ENCODE measurements at places on chromosomes 1 and 21. TPM values are rescaled to one million over a fixed set of nuclear protein-coding genes. Genes with fewer than 3 reads are reported as not detected.

GRCh38 chr21:42413500-42413899 lies 9.8 kb downstream of the UBASH3A start:
- no peak overlapping the region for H3K27ac ChIP-seq
- no peaks in the 10 kb centered on the region for H3K36me3 ChIP-seq
- H3K27me3 ChIP-seq: no peaks in the 10 kb centered on the region
- no peak overlapping the region for H3K4me3 ChIP-seq

- H3K4me3 ChIP-seq: no peak overlapping the region
- DNase-seq: no peak
- H3K36me3 ChIP-seq: no peaks in the 10 kb centered on the region
- no peaks in the 10 kb centered on the region for H3K27me3 ChIP-seq
- H3K27ac ChIP-seq: no peak overlapping the region
- no peaks in the 10 kb centered on the region for H3K4me1 ChIP-seq
These were observed 101.3 kb downstream of the GIPC2 start for GRCh38 chr1:78147031-78147430.

DNA sequence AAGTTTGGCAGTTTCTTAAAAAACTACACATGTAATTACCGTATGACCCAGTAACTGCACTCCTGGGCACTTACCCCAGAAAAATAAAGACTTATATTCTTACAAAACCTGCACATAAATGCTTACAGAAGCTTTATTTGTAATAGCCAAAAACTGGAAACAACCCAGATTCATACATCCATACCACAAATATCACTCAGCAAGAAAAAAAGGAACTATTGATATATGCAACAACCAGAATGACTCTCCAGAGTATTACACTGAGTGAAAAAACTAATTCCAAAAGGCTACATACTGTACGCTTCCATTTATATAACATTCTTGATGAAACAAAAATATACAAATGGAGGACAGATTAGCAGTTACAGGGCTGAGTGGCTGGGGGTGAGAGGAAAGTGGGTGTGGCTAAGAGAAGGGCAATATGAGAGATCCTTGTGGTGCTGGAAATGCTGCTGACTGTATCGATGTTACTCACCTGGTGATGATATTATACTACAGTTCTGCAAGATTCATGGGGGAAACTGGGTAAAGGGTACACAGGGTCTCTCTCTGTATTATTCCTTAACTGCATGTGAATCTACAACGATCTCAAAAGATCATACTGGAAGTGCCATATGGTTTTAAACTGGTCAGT lies 96.0 kb upstream of the GNG4 start:
- H3K27ac ChIP-seq: no peak overlapping the region
- no peaks in the 10 kb centered on the region for H3K36me3 ChIP-seq
- no peak for DNase-seq
- no peaks in the 10 kb centered on the region for H3K4me1 ChIP-seq

DNA sequence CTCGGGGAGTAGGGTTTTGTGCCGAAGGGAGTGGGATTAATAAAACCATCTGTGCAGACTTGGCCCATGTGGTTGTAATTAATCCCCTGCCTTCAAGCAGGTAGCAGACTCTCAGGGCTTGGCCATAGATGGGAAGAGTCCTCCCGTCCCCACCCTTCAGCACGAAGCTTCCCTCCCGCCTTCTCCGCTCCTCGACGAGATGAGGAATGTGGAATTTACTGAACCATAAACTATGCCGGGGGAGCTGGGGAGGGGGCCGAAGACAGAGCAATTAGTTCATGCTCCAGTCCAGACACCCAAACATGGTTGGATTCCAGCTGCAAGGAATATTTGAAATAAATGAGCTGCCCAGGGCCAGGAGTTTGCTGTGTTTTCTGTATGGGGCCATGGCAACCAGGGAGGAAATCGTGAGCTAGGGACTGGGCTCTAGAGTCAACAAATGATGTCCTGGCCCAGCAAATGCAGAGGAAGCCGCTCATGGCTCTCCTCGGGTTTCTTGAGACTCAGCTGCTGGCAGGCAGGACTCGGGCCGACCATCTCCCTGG lies 78.8 kb downstream of the SPSB1 start:
- H3K27ac ChIP-seq: peak overlapping the region; percentile 80
- DNase-seq: peak; percentile 81
- H3K4me1 ChIP-seq: peaks cover 43% of the 10 kb centered on the region
- no peaks in the 10 kb centered on the region for H3K36me3 ChIP-seq
- H3K4me3 ChIP-seq: no peak overlapping the region
- H3K27me3 ChIP-seq: no peaks in the 10 kb centered on the region

The SIPA1L2 gene
- total RNA-seq: 35.9 TPM

DNA sequence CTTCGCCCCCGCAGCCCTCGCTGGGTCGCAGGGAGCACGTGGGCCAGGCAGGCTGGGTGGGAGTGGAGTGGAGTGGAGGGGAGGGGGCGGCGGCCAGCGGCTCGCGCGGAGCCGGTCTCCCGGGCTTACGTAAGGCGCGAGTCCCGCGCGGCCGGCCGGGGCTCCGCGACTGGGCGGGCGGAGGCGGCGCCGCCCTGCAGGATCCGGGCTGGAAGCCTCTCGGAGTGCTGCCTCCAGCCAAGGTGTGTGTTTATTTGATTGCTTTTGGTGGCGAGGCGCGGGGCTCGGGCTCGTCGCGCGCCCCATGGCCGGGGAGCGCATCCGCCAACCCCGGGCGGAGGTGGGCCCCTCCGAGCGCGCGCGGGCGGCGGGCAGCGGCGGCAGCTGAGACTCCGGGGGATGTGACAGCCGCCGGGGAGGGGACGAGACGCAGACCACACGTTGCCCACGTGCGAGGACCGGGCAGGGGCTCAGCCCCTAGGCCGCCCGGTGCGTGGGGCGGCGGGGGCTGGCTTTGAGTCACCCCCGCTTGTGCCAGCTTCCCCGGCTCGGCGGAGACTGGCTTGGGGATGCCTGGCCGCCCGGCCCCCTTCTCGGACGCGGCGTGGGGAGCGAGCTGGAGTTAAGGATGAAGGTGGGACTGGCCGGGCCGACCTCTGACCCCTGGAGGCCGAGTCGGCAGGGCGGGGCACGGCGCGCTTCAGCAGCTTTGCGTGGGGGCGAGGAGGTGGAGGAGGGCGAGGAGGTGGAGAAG lies 402 bp upstream of the AK4 start:
- H3K27ac ChIP-seq: peak overlapping the region; percentile 78
- peaks cover 4% of the 10 kb centered on the region for H3K4me1 ChIP-seq
- H3K4me3 ChIP-seq: peak overlapping the region; percentile 69
- H3K36me3 ChIP-seq: no peaks in the 10 kb centered on the region
- peak; percentile 78 for DNase-seq

GRCh38 chr1:29676496-29676895 lies 440.2 kb downstream of the PTPRU start:
- no peaks in the 10 kb centered on the region for H3K4me1 ChIP-seq
- no peak overlapping the region for H3K4me3 ChIP-seq
- DNase-seq: no peak

The TRIM67 gene
- total RNA-seq: 0.13 TPM

The FTCD gene
- total RNA-seq: 25.8 TPM

The NDUFS5 gene
- total RNA-seq: 449 TPM

DNA sequence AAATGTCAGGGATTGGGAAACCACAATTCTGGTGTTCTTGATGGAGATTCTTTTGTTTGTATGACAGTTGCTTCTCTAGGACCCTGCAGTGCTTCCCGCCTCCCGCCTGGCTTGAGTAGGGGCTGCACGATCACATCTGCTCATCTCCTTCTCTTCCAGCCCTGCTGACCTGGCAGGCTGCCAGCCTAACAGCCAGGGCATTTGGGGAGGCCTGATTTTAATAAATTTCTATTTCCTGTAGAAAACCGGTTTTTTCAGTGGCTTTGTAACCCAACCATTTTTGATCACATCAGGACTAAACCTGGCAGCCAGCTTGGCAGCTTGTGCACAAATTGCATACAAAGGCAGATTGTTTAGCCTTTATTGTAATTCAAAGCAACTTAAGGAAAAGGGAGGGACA lies 78.9 kb downstream of the UBE2U start:
- no peak overlapping the region for H3K4me3 ChIP-seq
- H3K4me1 ChIP-seq: peaks cover 4% of the 10 kb centered on the region
- peak; percentile 71 for DNase-seq
- H3K36me3 ChIP-seq: no peaks in the 10 kb centered on the region
- peak overlapping the region; percentile 62 for H3K27ac ChIP-seq
- H3K27me3 ChIP-seq: no peaks in the 10 kb centered on the region

DNA sequence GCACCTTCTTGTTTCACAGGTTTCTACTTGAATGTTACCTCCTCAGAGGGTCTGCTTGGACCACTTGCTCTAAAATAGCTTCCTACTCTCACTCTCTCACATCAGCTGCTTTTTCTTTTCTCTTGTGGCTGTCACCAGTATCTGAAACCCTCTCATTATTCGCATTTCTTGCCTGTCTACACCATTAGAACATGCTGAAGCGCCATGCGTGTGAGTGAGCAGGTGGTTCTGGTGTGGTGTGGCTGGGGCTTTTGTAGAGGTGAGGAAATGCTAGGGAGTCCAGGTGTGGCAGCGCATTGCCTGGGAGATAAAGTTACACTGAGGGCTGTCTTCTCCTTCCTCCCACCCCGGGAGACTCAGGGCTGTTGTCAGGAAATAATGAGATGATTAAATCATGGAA lies 4.1 kb downstream of the ZNF362 start:
- H3K4me1 ChIP-seq: peaks cover 34% of the 10 kb centered on the region
- no peak overlapping the region for H3K27ac ChIP-seq
- DNase-seq: no peak
- H3K36me3 ChIP-seq: no peaks in the 10 kb centered on the region
- no peaks in the 10 kb centered on the region for H3K27me3 ChIP-seq

- no peak overlapping the region for H3K4me3 ChIP-seq
- H3K27me3 ChIP-seq: no peaks in the 10 kb centered on the region
- no peak overlapping the region for H3K27ac ChIP-seq
- no peaks in the 10 kb centered on the region for H3K36me3 ChIP-seq
- DNase-seq: no peak
- H3K4me1 ChIP-seq: no peaks in the 10 kb centered on the region
These were observed 123.0 kb downstream of the LYPLAL1 start for GRCh38 chr1:219296430-219297355.

DNA sequence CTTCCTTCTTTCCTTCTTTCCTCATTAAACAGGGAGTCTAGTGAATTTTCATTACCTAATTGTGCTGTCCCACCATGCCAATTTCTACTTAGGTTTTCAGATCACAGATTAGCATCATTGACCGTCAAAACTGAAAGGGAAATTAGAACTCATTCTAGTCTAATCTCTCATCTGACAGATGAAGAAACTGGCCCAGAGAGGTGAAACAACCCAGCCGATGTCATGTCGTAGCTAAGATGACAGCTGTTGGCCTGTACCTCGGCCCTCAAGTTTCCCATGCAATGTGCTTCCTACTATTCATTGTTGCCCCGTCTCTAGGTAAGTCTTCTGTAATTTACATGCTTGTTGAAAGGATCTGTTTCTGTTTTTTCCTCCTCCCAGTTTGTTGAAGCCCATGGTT lies 128.2 kb upstream of the KIAA0040 start:
- H3K36me3 ChIP-seq: no peaks in the 10 kb centered on the region
- H3K27ac ChIP-seq: no peak overlapping the region
- no peaks in the 10 kb centered on the region for H3K4me1 ChIP-seq
- no peak overlapping the region for H3K4me3 ChIP-seq

- H3K27ac ChIP-seq: no peak overlapping the region
- DNase-seq: no peak
These were observed 47.2 kb downstream of the GNG12 start for GRCh38 chr1:67785847-67786753.

DNA sequence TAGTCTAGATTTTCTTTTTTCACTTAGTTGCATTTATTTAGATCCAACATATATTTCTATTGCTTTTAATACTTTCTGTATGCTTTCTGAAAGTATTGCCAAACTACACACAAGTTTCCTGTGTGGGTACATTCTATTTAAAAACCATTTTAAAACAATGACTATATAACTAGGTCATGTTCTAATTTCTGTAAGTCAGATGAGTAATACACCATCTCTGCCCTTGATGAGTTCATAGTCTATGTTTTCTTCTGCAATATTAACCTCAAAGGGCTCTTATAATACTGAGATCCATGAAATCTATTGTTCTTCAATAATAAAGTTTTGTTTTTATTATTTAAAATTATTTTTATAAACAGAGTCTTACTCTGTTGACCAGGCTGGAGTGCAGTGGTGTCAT lies 68.3 kb downstream of the RNASEL start:
- H3K27ac ChIP-seq: no peak overlapping the region
- H3K4me3 ChIP-seq: no peak overlapping the region
- H3K36me3 ChIP-seq: no peaks in the 10 kb centered on the region
- H3K27me3 ChIP-seq: no peaks in the 10 kb centered on the region

DNA sequence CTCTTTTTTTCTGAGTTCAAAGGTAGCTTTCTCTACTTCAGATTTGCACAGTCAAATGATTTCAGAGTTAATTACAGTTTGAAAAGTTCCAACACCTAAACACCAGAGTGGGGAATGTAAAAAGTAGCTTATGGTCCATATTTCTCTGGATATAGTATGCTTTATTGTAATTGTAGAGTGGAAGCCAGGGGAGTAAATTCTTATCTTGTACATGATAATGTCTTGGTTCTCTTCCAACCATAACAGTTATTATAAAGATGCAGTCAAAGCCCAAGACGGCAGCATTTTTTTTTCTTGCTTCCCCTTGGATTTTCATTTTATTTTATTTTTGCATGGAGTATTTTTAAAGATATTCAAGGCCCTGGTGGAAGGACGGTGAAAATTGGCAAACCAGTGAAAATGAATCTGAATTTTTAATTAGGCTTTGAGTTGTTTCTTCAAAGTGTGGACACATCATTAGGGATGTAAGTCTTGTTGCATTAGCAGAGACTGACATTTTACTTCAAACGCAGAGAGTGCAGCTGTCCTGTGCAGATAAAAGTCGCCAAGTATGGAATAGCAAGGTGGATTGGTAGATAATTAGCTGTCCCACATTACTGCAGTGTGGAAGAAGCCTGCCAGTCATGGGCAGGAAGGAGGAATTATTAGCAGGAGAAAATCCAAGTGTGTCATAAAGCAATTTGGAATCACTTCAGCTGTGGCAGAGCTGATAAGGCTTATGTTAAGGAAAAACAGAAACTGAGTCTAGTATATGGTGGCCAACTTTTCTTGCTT lies 11.3 kb downstream of the CACHD1 start:
- no peak overlapping the region for H3K4me3 ChIP-seq
- H3K36me3 ChIP-seq: no peaks in the 10 kb centered on the region
- no peaks in the 10 kb centered on the region for H3K27me3 ChIP-seq
- peak overlapping the region; percentile 1 for H3K27ac ChIP-seq
- H3K4me1 ChIP-seq: peaks cover 69% of the 10 kb centered on the region
- no peak for DNase-seq

- no peak overlapping the region for H3K4me3 ChIP-seq
- H3K4me1 ChIP-seq: no peaks in the 10 kb centered on the region
- no peak for DNase-seq
- H3K36me3 ChIP-seq: peaks cover 6% of the 10 kb centered on the region
- no peak overlapping the region for H3K27ac ChIP-seq
These were observed 37.0 kb downstream of the MIA3 start for GRCh38 chr1:222654849-222655248.
